Fibroblast of skin of abdomen (primary cell): ENCODE measurements at places on chromosomes 3 and 15.

DNA sequence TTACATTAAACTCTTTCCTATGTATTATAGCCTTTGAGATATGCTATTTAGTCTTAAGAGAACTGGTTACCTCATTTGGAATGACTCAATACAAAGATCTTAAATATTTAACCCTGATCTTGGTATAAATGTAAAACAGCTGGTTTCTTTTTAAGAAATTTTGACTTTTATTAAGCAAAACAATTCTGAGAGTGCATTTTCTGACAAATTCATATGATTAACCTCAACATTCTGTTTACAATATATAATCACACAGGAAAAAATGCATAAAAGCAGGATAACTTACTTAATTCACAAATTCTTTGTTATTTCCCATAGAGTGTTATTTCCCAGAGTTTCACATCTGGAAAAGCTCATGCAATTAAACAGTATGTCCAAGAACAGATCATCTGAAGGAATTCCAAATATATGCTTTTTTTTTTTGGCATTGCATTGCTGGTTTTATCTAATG, 400.4 kb upstream of the THBS1 start:
- peak; percentile 90 for DNase-seq

DNA sequence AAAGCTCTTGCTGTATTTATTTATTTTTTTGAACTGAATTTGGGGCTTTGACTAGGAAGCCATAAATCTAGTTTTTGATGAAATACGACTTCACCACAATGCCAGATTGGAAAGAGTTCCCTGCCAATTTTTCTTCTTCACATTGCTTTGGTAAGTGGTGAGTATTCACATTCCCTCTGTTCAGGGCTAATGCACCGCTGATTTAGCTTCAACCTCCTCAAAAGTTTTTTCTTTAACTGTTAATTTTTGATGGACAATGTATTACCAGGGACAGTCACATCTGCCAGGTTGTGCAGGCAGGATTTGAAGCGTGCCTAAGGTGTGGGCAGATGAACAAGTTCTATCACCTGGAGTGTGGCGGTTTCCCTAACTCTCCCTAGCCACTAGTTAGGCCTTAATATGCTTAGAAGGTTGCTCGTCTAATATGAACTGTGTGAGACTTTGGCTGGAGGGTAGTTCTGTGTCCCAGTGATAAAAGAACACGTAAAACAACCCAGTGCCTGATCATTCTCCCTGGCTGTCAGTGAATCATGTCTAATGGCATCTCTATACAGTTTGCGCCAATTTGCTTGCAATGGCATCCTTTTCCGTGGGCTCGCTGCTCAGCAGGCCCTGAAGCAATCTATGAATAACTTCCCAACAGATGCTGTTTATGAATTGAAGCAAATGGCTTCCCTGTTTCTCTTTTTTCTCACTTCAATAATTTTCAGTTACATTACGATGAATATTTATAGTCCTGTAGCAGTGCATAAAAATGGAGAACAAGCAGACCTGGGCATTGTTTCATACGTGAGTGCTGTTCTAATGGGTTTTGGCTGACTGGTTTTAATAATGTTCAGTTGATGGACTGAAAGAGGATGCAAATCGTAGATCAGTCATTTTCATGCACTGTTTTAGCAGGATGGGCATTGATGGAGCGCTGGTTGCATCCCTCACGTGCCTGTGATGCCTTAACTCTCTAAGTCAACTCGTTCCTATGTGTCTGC, 243.2 kb upstream of the SUCLG2 start:
- DNase-seq: no peak

GRCh38 chr3:196792771-196793170, 53.1 kb downstream of the PAK2 start:
- no peak for DNase-seq

DNA sequence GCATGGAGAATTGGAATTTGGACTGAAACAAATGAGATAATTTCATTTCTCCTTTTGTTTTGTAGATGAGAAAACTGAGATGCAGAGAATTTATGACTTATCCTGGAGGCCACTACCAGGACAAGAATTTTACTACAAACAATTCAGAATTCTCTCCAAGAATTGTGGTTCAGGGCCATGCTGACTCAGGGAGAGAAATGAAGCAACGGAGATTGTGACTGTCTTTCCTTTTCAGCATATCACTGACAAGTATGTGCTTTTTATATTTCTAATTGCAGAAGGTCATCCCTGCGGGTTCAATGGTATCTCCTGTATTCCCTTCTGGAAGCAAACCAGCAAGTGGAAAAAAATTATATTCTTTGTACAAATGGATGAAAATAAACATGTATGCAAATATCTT, 170.8 kb upstream of the MITF start:
- no peak for DNase-seq

- DNase-seq: no peak
Observed at GRCh38 chr3:174046311-174046710, 648.8 kb downstream of the NLGN1 start.

DNA sequence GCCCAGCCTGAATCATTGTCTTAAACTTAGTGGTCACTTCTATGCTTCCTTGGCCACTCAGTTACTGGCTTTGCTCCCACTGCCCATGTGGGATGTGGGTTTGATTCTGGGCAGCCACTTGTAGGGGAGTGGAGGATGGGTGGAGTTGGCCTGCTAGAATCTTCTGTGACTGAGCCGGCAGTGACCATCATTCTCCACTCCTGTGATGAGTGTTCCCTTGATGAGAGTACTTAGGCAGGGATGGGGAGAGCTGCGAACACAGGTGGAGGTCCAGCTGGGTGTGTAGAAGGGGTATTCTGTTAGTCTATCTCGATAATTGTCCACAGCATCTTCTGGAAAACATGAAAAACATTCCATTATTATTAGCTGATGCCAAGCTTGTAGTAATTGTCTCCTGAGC, 8.0 kb downstream of the TM6SF1 start:
- no peak for DNase-seq

GRCh38 chr3:128623762-128624176, 26.8 kb downstream of the RPN1 start:
- DNase-seq: peak; percentile 18

DNA sequence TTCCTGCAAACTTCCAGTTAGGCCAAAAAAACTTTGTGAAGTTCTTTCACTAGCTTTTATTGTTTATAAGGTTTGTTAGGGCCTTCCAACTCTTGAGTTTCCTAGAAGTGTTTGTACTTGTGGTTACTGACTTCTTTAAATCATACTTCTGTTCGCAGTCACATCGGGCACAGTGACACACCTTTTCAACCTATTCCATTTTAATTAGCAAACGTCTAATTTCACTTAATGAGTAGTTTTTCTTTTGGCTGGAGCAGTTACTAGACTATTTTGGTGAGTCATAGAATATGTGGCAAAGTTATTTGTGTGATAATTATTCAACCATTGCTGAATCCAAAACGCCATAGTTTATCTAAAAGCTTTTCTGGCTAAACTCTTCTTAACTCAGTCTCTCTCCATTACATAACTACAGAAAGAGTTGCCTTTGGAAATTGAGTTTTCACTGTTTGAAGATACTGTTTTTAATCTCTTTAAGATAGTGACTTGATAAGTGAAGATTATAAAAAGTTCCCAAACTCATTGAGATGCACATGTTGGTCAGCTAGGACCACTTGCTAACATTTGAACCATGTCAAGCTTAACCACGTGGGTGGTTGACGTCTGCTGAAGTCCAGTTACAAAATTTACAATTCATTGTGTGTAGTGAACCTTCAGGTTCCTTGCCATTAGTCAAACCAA, 21.5 kb downstream of the CNOT10 start:
- DNase-seq: no peak

DNA sequence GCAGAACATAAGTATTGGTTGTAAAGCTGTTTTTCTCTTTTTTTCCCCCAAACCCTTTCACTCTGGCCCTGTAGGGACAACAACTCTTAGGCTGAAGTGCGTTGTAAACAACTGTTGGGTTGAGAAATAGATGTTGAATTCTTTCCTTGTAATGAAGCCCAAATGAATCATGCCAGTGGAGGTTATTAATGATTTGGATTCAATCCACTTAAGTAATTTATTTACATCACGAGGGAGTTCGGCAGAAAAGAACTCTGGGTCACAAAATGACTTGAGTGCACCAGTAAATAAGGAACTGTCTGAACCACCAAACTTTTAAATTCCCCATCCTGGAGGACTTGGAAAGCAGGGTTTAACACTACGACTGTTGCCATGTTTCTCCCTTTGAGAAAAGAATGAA, 218.9 kb downstream of the PDZRN3 start:
- DNase-seq: peak; percentile 22

GRCh38 chr3:125108833-125109535, 53.2 kb upstream of the HEG1 start:
- DNase-seq: no peak

GRCh38 chr3:9403463-9403862, 6.0 kb downstream of the SETD5 start:
- DNase-seq: no peak

DNA sequence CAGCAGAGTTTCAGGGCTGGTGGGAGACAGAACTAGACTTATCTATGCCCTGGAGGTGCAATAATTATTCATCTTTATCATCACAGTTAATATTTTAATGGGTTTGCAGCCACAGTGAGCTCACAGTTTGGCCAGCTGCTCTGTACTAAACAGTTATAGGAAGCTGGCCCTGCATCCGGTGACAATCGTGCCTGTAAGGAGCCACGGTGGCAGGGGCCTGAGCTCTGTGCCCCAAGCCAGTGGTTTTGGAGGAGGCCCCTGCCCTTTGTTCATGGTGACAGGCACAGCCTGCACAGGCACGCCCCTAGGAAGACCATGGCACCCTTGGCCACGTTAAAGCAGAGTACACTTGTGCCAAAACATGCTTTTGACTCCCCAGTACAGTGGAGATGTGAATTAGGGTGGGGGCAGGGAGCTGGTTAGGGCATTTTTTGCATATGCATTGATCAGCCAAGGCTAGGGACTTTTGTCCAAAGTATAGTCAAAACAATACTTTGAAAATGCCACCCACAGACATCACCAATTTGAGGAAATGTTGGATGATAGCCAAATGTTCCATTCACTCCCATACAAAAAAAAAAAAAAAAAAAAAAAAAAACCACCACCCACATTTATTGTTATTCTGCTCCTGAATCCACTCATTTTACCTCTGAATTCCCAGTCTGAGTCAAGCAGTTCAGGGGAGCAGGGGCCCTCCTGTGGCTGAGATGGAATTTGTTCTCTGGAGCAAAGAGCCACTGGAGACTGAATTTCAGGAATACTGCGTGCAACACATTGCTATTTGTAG, 3.4 kb upstream of the RFTN1 start:
- peak; percentile 75 for DNase-seq

DNA sequence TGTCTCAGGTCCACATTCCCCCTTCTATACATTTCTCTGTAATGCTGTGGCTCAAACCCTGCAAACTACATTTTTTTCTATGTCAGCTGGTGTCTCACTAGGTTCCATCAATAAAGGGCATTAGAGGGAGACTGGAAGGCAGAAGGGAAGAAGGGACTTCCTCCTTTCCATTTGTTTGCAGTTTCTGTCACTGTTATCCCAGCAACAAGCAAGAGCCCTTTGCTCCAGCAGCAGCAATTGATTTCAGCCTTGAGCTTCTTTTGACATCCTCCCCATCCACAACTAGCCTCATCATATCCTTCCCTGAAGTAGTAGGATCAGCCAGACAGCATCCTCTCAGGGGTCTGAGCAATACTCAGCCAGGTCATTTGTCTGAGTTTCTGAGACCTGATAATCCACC, 5.3 kb upstream of the NCK1 start:
- DNase-seq: no peak

DNA sequence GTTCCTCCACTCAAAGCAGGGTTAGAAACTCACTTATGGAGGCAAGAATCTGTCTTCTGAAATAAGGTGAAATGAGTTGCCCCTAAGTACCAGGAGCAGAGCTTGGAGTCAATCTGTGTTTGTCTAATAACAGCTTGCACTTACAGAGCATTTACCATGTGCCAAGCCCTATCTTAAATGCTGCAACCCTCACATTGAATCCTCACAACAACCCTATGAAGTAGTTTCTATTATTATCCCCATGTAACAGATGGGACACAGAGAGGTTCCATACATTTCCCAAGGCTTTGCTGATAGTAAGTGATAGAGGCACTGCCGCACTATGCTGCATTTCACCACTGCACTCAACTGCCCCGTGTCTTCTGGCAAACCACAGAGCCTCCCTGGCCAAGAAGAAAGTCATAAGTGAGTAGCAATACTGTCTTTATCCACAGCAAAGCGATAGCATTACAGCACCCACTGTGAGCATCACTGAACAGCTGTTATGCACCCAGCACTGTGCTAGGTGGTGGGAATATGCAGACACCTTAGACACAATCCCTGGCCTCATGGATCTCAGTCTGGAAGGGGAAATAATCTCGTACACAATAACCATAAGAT, 141.5 kb downstream of the SSR3 start:
- DNase-seq: no peak

DNA sequence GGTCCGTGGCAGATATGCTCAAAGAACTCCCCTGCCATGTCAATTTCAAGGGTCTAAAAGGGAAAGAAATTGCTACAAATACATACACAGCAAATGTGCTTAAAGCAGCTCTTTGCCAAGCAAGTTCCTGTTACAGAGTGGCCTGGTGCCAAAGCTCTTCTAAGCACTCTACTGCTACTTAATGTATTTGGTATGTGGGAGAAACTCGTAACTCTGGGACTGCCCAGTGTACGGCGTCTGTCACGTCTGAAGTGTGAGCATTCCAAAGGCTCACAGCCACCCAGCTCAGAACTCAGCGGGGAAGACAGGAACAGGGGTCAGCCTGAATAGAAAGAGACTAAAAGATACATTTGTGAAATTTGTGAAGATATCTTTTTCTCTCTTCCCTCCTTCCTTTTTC, 54.6 kb downstream of the RBMS3 start:
- DNase-seq: peak; percentile 99

GRCh38 chr3:40780291-40780924, 255.6 kb downstream of the ZNF621 start:
- peak; percentile 24 for DNase-seq

DNA sequence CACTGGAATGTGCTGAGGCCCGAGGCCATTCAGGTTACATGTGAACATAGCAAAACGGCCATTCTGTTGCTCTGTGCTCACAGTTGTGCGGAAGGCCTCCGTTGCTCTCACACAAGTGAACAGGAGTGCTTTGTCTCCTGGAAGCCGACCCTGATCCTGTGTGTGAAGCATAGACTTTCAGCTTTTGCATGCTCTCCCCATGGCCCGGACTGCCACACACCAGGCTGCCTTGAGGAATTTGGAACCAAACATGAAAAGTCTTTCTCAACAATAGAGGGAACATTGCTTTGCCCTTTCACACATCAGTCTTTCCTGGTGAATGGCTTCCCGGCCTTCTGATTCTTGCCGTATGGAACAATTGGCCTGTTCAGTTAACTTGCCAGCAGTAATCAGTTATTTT, 154.8 kb upstream of the LRIG1 start:
- DNase-seq: no peak

DNA sequence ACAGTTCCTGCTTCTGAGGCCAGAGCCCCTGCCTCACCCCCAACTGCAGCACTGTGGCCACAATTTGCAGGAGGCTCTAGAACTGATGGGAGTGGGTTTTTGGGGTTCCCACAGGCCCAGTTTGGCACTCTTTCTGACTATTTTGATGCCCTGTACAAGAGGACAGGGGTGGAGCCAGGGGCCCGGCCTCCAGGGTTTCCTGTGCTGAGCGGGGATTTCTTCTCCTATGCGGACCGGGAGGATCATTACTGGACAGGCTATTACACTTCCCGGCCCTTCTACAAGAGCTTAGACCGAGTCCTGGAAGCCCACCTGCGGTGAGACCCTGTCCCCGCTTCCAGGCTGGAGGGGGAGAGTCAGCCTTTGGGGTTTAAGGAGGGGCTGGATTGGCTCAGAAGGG, 6.9 kb downstream of the MAN2A2 start:
- DNase-seq: no peak

- DNase-seq: no peak
Observed at GRCh38 chr3:110193074-110193473, 855.7 kb upstream of the DPPA4 start.

- no peak for DNase-seq
Observed at GRCh38 chr15:79212589-79213157, 69.8 kb upstream of the ANKRD34C start.

- DNase-seq: no peak
Observed at GRCh38 chr3:182668974-182669373, 124.3 kb upstream of the ATP11B start.
